ENCODE measurements at places on chromosomes 11 and 22.

DNA sequence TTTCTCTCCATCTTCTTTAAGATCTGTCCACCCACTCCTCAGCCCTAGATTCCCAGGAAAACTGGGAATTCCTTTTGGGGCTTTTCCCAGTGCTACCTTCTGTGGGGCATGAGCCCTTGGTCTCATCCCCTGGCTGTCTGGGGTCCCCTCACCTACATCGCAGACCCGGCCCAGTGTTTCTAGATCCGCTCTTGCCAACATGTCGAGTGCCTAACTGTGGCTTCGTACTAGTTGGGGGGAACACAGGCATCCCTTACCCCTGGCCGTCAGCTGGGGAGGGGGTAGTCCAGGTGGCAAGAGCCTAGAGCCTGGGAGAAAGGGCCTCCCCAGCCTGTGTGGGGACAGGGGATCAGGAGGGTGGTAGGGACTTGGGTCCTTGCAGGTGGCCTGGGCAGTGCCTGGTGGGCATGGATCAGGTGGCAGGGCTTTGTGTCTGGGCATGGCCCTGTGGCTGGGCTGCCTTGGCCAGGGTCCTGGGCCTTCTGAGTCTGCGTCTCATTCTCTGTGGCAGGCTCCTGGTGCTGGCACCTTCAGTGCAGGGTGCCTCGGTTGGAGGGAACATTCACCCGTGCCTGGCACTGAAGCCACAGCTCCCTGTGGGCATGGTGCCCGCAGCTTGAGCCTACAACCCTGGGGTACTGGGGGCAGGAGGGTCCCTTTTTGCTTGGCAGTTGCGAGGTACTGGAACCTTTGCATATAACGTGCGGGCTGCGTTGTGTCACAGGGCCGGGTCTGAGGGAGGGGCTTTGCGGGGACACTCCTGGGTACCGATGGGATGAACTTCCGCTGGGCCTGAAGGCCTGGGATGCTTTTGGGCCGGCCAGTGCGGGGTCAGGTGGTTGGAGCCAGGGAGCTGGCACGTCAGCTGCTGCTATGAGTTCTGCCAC lies 4.1 kb downstream of the KCNQ1 start:
- DNase-seq: no peak

- no peak for DNase-seq
Measured at GRCh38 chr11:116955949-116956348, 118.5 kb upstream of the APOA1 start.

DNA sequence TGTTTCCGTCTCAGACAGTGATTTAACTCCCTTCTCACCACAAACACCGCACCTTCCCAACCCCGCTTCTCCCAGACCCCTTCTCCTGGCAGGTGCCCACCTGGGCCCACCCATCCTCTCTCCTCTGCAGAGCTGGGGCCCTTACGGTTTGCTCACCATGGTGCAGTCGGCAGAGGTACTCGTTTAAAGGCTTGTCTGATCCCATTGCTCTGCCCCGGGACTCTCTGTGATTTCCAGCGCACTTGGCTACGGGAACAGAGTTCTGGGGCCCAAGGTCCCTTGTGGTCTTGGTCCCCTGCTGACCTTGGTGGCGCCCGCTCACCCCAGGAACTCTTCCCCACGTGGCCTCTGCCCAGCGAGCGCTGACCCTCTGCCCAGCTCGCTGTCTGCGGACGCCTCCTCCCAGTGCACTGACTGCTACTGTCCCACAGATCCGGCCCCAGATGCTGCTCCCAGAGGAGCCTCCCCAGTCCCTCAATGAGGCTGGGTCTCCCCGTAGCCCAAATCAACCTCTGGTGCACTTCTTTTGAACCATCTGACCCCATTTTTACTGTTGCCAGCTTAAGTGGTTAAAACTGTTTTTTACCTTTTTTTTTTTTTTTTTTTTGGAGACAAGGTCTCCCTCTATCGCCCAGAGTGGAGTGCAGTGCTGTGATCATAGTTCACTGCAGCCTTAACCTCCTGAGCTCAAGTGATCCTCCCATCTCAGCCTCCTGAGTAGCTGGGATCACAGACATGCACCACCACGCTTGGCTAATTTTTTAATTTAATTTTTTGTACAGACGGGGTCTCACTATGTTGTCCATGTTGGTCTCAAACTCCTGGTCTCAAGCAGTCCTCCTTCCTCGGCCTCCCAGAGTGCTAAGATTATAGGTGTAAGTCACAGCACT lies 21.3 kb upstream of the CTSD start:
- DNase-seq: no peak

GRCh38 chr11:23990346-23991164 lies 506.3 kb upstream of the LUZP2 start:
- DNase-seq: no peak

DNA sequence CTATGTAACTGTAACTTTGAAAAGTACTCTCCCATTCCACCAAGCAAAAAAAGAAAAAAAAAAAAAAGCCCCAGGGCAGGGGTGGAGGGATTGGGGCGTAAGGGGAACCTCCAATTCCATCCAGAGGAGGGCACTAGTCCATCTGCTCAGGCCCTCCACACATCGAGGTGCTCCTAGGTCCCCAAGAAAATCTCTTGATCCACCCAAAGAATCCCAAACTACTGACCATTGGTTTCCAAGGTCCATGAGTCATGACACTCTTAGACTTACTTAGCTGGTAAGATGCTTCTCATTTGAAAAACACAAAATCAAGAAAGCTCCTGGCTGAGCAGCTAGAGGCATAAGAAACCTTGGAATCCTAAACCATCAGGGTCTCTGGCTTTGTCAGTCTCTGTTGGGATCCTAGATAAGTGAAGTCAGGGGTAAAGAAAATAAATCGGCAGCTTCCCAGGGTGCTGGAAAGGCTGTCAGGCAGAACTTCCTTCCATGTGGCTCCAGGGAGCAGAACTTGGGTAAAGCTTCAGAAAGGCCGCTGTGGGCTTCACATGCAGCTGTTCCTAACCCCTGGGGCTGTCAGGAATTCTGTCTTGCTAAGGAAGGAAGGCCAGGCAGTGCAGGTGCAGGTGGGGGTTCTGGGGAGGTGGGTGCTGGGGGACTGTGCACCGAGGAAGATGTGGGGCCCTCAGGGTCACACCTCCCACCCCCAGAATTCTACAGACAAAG lies 49.4 kb upstream of the ADA2 start:
- DNase-seq: no peak

DNA sequence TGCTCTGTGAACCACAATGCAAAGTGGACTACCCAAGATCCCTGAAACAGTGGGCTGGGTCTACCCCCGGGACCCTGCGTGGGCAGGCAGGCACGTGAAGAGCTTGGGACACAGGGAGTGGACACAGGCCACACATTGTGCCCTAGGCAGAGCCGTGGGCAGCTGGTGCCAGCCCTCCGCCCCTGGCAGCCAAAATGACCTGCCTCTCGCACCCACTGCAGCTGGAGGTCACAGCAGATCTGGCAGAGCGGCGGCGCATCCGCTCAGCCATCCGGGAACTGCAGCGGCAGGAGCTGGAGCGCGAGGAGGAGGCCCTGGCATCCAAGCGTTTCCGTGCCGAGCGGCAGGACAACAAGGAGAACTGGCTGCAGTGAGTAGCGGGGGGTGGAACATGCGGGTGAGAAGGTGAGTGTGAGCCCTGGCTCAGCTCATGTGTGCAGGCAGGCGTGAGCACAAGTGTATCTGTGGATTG lies 6.7 kb downstream of the SMTN start:
- DNase-seq: no peak

GRCh38 chr11:6604081-6604626 lies 580 bp downstream of the ILK start:
- no peak for DNase-seq

DNA sequence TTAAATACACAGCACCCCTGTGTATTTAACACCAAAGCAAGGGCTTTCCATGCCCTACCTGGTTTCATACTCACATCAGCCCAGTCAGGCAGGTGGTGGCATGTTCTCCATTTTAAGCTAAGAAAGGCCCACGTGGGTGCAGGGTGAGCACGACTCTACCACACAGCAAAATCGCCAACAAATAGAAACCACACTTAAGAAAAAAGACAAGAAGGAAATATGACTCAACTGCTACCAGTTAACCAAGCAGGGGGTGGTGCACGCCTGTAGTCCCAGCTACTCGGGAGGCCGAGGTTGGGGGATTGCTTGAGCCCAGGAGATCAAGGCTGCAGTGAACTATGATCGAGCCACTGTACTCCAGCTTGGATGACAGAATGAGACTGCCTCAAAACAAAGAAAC lies 35.2 kb upstream of the TFIP11 start:
- DNase-seq: no peak

GRCh38 chr11:69114811-69115523 lies 40.8 kb upstream of the SMIM38 start:
- DNase-seq: no peak

GRCh38 chr22:28918550-28919271 lies 35.3 kb downstream of the ZNRF3 start:
- no peak for DNase-seq

DNA sequence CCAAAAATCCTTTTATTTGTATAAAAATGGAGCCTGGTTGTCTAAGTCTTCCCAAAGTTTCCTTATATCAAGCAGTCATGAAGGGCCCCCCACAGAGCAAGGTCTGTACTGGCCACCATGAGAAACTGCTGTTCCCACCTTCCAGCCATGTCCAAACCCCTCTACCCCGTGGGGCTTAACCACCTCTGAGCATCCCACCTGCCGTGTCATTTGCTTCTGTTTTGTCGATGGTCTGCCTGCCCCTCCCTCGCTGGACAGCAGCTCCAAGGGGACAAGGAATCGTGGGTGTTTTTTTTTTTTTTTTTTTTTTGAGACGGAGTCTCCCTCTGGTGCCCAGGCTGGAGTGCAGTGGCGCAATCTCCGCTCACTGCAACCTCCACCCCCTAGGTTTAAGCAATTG lies 11.1 kb upstream of the ANO1 start:
- DNase-seq: no peak

- DNase-seq: no peak
Measured at GRCh38 chr11:66014804-66015453, 3.1 kb downstream of the CST6 start.

DNA sequence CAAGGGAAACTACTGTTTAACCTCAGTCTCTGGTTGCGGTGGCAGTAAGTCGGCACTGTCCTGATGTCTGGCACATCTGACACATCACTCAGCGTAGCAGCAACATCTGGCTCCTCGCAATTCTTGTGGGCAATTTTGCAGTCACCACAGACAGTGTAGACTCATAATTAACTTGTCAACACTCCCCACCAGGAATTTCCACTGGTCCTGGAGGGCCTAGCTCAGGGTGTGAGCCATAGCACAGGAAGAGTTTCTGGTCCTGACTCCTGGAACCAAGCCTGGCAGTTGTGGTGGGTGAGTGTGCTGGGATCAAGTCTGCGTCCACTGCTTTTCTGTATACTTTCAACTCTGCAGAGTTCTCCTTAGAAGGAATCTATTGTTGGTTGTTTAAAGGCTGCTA lies 209.7 kb downstream of the SNX19 start:
- no peak for DNase-seq
